Glomerular endothelial cell (primary cell): ENCODE measurements at places on chromosomes 11 and 22.

GRCh38 chr11:2114430-2115241, 24.6 kb downstream of the IGF2 start:
- no peak for DNase-seq

DNA sequence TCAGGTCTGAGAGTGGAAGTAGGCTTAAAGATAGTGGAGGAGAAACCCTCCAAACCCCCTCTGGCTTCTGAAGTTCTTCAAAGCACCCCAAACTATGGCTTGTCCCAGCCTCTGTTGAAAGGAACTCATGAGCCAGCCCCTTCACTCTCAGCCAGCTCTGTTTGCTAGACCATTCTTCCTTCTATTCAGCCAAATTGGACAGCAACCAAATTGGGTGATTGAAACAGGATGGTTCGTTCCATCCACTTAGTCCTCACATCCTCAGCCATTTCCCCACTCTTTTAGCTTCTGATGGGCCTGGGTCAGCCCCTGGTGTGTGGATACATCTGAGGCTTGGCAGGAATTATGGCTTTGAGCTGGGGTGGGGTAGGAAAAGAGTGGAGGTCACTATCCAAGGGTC, 4.5 kb downstream of the HTR3A start:
- DNase-seq: no peak

- no peak for DNase-seq
These were observed 77.0 kb downstream of the RAB38 start for GRCh38 chr11:88098289-88098688.

DNA sequence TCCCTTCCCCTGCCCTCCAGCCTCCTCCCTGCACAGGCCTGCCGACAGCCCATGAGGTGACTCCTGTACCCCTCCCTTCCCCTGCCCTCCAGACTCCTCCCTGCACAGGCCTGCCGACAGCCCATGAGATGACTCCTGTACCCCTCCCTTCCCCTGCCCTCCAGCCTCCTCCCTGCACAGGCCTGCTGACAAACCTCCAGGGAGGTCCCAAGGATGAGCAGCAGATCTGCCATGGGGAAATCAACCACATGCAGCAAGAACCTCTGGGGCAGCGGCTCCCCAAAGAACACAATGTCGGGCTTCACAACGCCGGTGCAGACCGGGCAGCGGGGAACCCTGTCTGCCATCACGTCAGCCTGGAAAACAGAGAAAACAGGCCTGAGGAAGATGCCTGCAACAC, 12.3 kb downstream of the SIRT3 start:
- DNase-seq: no peak

- no peak for DNase-seq
These were observed 20.0 kb downstream of the FIBIN start for GRCh38 chr11:27013781-27014361.

DNA sequence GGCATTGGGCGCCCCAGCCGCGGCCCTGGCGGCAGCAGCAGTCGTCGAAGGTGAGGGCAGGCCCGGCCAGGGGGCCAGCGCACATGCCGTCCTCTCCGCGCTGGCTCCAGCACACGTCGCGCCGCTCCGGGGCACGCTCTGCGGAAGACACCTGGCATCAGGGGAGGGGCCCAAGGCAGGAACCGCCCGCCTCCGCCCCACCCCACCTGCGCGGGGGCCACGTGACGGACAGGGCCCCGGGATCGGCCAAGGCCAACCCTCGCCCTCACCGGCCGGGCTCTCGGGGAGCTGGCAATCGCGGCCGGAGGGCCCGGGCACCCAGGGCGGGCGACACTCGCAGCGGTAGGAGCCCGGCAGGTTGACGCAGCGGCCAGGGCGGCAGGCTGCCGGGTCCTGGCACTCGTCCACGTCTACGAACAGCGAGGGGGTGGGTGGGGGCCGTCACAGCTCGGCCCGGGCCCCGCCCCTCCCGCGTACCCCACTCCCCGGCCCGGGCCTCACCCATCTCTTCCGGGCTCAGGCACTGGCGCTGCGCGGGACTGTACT, 14.9 kb downstream of the SCYL1 start:
- DNase-seq: no peak

- DNase-seq: no peak
These were observed 7.9 kb downstream of the SLC35C1 start for GRCh38 chr11:45812581-45813548.

GRCh38 chr22:24105013-24105360, 76.3 kb upstream of the SUSD2 start:
- no peak for DNase-seq

DNA sequence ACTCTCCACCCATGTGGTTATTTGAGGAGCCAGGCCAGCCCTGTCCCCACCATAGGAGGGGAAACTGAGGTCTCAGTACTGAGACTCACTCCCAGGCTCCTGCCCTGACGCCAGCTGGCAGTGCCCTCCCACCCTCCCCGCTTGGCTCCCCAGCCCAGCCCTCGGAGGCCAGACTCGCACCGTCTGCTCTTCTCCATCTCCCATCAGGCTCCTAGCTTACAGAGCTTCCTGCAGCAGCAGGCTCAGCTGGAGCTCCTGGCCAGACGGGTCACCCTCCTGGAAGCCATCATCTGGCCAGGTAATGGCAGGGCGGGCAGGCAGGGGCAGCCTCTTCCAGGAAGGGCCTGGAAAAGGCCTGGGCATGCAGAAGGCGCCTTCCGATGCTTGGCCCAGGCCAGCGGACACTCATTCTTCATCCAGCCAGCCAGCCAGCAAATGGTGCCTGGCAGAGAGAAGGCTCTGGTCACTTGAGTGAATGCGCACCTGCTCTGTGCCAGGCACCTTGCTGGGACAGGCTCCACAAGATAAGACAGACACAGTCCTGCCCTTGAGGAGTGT, 12.6 kb downstream of the RHBDD3 start:
- DNase-seq: no peak
